Ascending aorta (tissue), 2 donors: ENCODE measurements at places on chromosomes 16 and 17.

GRCh38 chr17:33366960-33367359 lies 73.9 kb upstream of the ASIC2 start:
- DNase-seq = no peak

- no peak for DNase-seq
Measured at GRCh38 chr16:56475201-56475600, 23.8 kb downstream of the OGFOD1 start.

- no peak for DNase-seq
Measured at GRCh38 chr16:88777471-88778270, 7.3 kb downstream of the PIEZO1 start.

GRCh38 chr17:1966274-1967086 lies 58.7 kb downstream of the RTN4RL1 start:
- no peak for DNase-seq

DNA sequence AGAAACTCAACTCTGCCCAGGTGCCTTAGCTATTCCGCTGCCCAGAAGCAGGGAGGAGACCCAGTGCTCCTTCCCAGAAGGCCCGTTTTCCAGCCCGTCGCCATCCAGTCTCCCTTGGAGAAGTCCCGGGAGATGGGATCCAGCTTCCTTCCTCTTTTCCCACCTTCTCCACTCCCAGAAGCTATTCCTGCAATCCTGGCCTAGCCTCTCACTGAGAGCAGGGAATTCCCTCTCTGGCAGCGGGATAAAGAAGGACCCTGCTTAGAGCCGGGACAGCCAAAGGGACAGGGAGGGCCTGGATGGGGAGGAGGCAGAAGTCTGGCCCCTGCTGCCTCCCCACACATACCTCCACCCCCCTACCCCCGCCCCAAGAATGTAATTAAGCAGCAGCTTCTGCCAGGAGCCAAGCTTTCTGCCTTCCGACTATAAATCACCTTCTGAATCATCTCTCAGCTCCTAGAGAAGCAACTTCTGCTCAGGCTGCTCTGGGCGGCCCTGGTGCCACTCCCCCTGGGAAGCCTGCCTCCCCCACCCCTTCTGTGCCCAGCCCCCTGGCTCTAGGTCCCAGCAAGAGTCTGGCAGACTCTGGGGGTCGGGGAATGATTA lies 6.4 kb downstream of the WNT3 start:
- no peak for DNase-seq

GRCh38 chr17:60508384-60508980 lies 17.6 kb downstream of the APPBP2 start:
- no peak for DNase-seq

GRCh38 chr16:52422307-52422706 lies 124.6 kb downstream of the TOX3 start:
- no peak for DNase-seq

DNA sequence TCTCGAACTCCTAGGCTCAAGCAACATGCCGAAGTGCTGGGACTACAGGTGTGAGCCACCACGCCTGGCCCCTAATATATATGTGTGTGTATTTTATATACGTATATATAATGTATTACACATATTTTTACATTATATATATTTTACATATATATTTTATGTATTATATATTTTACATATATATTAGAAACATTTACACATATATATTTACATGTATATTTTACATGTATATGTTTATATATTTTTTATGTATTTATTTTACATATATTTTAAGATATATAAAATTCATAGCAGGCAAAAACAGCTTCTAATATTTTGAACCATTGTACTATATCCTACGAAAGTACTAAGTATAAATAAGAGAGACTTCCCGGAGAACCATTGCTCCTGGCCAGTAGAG lies 455.1 kb downstream of the XYLT1 start:
- DNase-seq = no peak

GRCh38 chr16:67928561-67929364 lies 2.9 kb downstream of the CTRL start:
- DNase-seq = peak; percentile 82

GRCh38 chr17:82416771-82417170 lies 1.4 kb upstream of the HEXD start:
- no peak for DNase-seq

DNA sequence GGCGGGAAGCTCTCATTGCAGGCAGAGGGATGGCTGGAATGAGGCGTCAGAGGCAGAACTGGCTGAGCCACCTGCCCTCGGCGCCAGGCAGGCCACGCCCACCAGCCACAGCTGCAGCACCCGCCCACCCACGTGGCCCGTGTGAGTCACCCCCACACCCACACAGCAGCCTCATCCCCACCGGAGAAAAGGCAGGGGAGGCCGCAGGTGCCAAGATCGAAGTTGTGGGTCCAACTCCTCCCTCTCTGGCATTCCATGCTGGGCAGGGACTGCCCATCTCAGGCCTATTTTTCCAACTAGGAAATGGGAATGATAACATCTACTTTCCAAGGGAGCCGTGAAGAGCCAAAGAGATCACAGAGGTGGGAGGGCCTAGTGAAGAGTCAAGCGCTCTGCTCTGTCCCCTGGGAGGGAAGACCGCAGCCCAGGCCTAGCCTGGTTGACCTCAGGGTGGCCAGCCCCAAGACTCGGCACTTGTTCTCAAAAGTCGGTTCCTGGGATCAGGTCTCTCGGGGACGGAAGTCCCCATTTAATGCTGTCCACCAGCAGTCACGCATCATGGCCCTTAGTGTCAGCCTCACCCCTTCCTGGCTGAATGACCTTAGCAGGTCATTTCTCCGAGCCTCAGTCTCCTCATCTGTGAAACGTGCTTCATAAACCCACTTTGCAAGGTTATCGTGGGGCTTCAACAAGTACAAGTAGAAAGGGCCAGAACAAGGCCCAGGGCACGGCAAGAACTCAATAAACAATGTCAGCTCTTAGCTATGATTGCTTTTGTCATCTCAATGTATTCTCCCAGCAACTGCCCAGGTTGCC lies at the start of gene TRPV3:
Gene TRPV3, minus strand, starts transcription at position 45 of the 816 bp plus-strand sequence. CDS start 2,962 bp downstream, outside the sequence.
- no peak for DNase-seq

- DNase-seq = no peak
Measured at GRCh38 chr16:73179705-73180331, 131.9 kb upstream of the ZFHX3 start.

- no peak for DNase-seq
Measured at GRCh38 chr17:82055965-82056728, 4.4 kb downstream of the GPS1 start.

DNA sequence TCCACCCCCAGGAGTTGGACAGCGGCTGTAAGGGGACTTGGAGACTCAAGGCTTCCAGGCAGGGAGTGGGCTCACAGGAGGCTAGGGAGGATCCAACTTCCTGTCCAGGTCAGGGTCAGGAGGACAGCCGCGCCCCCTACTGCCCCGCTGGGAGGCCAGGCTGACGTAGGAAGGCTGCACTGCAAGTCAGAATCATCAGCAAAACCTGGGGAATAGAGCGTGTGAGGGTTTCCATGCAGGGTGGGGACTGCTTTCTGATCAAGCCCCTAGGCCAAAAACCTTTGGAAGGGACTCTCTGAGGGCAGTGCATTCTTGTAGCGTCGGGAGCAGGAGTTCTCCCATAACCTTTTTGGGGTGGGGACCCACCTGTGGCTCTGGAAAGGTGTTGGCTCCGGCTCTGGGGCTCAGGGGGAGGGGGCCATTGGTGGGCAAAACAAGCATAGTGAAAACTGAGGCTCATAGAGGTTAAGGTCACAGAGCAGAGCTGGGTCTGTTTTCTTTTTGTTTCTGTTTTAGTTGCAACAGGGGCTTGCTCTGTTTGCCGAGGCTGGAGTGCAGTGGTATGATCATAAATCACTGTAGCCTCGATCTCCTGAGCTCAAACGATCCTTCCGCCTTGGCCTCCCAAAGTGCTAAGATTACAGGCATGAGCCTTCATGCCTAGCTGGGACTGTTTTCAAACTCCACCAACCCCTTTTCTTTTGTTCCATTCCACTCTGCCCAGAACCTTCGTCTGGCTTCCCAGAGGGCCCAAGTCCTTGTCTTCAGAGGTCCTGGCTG lies 22.1 kb downstream of the RAI1 start:
- no peak for DNase-seq

DNA sequence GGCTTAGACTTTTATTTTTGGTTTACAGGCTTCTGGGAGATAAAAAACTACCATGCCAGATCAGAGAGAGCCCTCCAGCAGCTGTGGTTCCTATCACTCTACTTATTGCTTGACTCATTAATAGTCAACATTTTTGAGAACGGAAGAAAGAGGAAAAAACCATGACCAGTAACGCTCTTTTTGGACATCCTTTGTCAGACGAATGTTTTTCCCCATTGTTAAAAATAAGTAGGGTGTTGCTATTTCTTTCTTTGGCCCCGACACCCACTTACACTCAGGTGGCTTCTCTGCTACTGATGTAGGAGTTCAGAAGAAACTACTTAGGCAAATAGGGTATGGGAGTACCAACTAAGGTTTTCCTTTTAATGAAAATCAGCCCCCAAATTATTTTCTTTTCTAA lies 27.5 kb downstream of the TVP23A start:
- no peak for DNase-seq
